ENCODE measurements at places on chromosomes 1 and 21.

DNA sequence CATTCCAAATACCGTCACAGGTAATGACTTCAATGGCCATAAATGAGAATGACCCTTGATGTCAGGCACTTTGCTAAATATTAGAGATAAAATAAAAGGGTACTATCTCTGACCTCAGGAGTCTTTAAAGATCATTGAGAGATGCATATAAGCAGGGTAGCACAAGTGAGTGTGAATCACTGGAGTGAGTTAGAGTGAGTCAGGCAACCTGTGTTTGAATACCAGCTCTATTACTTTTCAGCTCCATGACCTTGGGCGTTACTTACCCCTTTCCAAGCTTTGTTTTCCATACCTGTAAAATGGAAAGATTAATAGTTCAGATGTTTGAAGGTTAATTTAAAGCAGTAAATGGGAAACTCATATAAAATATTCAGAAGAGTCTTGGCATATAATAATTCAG lies 1058.0 kb upstream of the ADGRL4 start:
- DNase-seq: no peak

GRCh38 chr1:233704170-233704897 lies 90.4 kb downstream of the KCNK1 start:
- no peak for DNase-seq

DNA sequence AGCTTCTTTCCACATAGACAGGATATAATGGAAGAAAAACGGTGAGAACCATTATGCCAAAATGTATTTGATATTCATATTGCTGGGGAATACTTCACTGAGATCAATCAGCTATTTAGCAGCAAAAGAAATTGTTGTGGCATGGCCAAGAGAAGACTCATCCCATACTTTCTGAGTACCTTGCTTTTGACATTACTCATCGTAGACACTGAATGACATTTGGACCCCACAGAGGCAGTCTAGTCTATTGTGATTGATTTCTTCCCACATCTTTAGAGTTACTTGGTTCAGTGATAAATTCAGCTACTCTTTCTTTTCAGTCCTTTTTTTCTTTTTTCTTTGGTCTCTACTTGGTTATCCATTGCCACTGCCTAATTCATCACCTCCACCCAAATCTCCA lies 22.1 kb downstream of the ATP1B1 start:
- DNase-seq: no peak

DNA sequence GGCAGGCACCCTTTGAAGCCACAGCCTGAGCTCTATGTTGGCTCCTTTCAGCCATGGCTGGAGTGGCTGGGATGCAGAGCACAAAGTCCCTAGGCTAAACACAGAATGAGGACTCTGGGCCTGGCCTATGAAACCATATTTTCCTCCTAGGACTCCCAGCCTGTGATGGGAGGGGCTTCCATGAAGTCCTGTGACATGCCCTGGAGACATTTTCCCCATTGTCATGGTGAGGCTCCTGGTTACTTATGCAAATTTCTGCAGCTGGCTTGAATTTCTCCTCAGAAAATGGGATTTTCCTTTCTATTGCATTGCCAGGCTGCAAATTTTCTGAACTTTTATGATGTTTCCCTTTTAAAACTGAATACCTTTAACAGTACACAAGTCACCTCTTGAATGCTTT lies 61.3 kb downstream of the VCAM1 start:
- no peak for DNase-seq

GRCh38 chr1:232655746-232656085 lies 25.8 kb upstream of the SIPA1L2 start:
- DNase-seq: no peak

DNA sequence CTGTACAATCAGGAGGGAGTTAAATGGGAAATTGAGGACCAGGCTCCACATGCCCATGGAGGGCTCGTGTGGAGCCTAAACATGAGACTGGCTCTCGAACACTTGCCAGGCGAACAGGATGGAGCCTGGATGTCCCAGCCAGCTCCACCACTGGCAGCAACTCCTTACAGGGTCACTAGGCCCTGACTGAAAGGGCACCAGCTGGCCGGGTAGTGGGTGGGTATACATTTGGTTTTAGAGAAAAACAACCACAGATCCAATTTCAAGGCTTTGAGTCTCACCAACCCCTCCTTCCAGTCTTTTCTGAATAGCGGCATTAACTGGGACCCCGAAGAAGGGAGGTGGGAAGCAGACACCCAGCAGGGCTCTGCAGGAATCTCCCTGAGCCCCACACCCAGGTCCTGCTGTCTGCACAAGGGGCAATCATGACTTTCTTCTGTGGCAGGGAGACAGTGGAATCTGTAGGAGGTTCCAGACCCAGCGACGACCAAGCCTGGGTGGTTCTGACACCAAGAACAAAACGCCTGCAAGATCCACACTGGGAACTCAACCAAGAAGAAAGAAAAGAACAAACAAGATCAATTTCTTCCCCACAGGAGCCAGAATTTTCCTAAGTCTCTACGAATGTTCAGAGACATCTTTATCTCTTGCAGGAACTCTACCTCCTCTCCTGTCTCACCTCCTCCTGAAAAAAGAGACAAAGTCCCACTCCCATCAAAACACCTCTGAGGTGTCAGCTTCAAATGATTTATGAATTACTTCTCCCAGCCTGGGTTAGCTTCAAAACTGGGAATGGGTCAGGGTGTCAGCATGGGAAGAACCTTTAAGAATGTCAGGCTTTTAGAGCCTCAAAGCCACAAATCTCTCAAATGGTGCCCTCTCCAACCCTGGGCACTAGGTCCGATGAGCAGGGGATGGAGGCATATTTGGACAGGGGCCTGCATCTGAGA lies 26.5 kb upstream of the SRP9 start:
- peak; percentile 77 for DNase-seq

DNA sequence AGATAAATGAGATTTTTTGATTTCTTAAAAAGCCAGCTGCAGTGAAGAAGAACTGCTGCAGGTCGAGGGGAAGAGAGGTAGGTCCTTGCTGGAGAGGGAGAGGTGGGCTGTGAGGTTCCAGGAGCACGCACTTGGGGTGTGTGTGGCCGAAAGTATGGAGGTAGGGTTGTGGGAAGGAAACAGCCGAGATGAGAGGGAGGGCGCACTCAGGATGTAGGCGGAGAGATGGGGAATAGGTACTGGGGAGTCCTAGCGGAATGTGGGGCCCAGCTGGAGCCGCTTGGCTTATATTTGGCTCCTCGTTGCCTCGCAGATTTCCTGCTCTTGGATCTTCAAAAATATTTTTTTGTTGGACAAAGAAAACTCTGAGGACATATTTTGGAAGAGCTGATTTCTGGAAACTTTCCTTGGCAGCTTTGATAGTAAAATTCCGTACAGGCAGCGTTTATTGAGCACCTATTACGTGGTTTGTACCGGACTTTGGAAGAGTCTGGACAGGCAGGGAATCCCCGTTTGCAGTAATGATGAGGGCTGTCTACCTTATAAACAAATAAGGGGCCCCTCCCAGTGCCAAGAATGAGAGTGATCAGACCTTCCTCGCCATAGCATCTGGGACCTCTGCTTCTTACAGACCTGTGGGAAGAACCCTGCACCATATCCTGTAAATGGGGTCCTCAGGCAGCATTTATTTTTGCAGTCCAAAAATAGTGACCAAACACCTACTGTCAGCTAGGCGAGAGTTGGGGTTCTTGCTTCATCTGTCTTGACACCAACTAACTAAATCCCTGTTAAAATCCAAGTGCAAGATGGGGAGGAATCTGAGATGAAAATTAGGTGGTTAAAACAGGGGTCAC lies 1.5 kb downstream of the LRRC8D start:
- no peak for DNase-seq

GRCh38 chr21:36815284-36815683 lies 116.4 kb downstream of the SIM2 start:
- DNase-seq: no peak
